ENCODE measurements at places on chromosomes 4 and X.

- DNase-seq = no peak
Observed at GRCh38 chrX:69321789-69322188, 156.5 kb upstream of the PJA1 start.

- no peak for DNase-seq
Observed at GRCh38 chr4:165379678-165380064, 863 bp downstream of the CPE start.

GRCh38 chr4:90069151-90069550, 58.0 kb upstream of the CCSER1 start:
- no peak for DNase-seq

- DNase-seq = no peak
Observed at GRCh38 chrX:134619838-134620237, 38.4 kb downstream of the PLAC1 start.

- DNase-seq = no peak
Observed at GRCh38 chr4:51853027-51853682, 10.2 kb downstream of the DCUN1D4 start.

- DNase-seq = no peak
Observed at GRCh38 chrX:120727452-120727851, 97.6 kb upstream of the C1GALT1C1 start.

DNA sequence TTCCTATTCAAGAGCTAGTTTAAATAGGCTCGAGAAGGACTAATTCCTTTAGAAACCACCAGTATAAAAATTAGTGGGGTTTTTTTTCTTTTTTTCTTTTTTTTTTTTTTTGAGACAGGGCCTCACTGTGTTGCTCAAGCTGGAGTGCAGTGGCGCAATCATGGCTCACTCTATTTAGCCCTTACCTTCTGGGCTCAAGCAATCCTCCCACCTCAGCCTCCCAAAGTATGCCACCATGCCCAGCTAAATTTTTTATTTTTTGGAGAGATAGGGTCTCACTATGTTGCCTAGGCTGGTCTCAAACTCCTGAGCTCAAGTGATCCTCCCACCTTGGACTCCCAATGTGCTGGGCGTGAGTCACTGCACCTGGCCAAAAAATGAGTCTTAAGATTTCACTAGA, 52.8 kb downstream of the APOO start:
- no peak for DNase-seq

DNA sequence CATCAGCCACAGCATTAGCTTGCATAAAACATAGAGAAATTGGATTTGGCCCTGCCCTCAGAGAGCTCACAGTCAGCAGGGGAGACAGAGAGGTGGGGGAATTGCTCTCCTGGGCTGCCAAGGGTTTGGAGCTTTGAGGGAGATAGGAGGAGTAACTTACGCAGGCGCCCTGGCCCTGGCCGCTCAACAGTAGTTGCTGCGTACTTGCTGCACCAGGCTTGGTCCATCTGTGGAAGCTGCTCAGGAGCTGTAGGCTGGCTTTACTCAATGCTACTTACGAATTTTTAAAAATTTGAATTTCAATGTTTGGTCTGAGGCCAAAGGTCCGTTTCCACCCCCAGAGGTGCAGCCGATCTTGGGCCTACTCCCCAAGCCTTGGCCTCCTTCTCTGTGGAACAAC, 83.3 kb downstream of the CPZ start:
- DNase-seq = no peak

DNA sequence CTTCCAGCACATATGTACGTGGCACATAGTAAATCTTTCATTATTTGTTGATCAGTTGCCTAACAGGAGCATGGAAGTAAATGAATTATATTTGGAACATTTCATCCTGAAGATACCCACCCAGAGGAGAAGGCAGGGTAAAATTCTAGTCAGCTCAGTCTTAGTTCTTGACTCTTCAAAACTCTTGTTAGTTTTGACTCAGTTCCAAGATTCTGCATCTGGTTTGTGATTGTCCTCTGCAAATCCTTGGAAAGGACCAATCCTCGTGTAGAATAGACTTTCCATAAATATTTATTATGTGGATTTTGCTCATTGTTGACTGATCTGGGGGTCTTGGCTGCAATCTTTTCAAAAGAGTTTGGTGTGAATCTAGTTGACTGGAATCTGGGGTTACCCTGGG, 257.5 kb upstream of the FAT1 start:
- no peak for DNase-seq

GRCh38 chr4:60579335-60579734, 620.8 kb upstream of the ADGRL3 start:
- no peak for DNase-seq

GRCh38 chrX:11040996-11041395, 70.1 kb upstream of the HCCS start:
- DNase-seq = no peak

DNA sequence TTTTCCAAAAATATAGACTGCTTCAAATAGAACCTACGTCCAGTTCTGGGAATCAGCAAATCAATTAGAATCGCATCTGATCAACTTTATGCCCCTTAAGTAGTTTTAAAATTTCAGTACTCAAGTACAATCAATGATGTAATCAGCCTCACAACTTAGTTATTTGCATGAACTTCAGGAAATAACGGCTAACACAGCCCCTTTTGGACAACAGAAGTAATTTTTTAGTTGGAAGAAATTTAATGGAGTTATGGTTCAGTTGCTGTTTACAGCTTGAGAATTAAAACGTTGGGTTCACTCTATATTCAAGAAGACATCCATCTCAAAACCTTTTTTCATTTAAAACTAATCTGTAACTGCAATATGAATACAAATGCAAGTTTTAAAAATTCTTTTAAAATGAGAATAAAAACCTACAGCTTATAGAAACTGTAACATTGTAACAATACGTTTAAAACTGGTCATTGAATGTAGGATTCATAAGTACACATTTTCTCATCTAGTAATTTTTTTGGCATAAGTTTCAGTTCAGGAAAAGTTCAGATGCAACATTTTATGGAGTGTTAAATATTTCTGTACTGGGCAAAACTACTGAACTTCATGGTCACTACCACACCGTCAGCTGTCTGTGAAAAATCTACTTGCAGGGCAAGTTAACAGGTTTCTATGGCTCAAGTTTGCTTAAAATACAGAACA, 956 bp downstream of the TAPT1 start:
- no peak for DNase-seq

- no peak for DNase-seq
Observed at GRCh38 chrX:47247206-47247998, 14.6 kb downstream of the USP11 start.

DNA sequence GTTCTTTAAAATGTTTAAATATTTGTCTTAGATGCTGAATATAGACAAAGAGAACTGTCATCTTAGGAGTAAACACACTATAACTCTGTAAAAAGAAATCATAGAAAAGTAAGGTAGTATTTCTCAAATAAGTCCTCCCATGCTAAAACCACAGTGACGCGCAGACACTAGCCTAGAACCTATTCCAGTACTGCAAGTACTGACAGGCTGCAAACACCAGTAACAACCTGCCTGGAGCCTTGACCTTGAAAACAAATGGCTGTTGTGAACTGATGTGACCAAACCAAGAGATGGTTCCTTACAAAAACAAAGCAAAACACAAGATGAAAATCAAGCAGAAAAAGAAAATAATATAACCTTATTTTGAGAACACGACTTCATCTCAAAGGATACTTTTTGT, 8.5 kb downstream of the TIFA start:
- DNase-seq = no peak

GRCh38 chr4:88759039-88759894, 61.6 kb upstream of the NAP1L5 start:
- DNase-seq = no peak

- DNase-seq = no peak
Observed at GRCh38 chr4:15720851-15721250, 18.0 kb downstream of the BST1 start.

DNA sequence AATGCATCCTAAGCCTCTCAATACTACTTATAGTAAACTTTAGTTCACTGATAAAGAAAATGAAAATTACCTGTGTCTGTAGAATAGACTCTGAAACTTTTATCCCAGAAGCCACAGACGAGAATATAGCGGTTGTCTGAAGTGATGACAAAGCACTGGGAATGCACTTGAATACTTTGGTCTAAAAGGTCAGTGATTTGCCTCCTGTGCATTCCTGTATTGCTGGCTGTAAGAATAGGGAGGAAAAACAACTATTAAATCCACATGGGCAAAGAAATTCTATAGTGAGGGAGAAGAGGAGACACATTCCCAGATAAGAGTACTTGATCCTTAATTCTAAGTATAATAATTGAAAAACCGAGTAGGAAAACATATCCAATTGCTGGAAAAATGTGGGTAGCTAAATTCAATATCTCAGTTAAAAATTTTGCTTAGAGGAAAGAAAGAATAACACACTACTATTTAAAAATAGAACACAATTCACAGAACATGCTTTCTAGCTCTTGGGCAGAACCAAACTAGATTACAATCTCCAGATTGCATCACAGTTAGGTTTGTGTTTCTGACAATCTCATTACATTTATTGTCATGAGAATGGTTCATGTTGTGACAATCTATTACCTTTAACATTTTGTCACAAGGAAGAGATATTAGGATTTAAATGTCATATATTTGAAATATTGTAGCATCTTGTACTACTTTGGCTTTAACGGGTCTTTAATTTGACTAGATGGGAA, 232.1 kb downstream of the DCLK2 start:
- no peak for DNase-seq

DNA sequence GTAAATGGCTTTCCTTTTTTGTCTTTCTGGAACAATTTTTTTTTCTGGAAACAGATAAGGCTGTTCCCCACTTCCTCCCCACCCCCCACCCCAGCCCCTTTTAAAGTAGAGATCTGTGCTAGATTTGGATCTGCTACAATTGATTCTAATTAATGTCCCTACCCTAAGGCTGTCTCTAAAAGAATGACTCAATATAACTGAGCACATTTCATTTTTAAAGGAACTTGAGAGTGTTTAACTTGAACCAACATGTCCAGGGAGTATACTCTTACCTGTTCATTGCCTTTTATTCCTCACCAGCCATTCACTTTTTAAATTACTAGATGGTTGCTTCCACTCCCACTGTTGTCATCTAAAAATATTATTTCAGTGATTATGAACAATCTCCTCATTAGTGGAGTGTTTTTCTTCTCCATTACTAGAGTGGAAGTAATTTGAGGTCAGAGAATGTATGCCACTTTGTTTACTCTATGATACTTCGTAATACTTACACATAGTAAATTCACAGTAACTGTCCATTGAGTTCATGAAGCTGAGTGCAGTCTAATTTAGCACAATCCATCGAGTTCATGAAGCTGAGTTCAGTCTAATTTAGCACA, 14.1 kb upstream of the CNOT6L start:
- no peak for DNase-seq

DNA sequence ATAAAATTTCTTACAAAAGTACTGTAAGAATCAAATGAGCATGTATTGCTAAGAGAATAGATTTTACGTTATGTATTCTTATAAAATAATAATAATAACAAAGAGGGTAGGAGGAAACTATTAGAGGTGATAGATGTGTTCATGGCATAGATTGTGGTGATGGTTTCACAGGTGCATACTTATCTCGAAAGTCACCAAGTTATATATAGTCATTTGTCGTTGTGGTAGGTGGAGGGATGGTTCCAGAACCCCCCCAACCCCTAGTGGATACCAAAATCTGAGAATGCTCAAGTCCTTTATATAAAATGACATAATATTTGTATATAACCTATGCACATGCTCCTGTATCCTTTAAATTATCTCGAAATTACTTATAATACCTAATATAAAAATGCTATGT, 36.7 kb upstream of the H2AZ1 start:
- no peak for DNase-seq

DNA sequence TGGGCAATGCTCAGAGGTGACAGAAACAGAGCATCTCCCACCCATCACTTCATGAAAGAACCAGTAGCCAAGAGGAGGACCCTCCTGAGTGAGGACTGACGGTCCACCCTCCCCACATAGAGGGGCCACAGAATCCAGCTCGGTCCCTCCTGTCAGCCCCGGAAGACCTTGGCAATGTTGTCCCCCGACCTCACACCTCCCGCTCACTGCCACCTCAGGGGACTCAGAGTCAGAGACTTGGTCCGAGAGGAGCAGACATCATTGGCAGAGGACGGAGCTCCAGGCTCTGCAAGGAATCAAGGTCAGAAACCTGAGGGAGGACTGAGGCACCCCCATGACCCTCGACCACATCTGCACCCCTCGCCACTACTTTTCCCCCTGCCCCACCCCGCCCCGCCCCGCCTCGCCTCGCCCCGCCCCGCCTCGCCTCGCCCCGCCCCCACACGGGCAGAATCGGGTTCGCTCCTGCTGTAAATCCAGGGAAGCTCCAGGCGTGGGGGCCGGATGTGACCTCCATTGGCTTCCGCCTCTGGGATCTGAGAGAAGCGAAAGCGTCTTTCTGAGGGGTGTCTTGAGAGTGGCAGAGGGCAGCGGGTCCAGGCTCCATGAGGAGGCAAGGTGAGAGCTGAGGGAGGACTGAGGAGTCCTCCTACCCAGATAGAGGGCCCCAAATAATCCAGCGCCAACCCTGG, at the start of gene MAGEA11:
Gene MAGEA11, plus strand, starts transcription at position 516 of the 692 bp plus-strand sequence. CDS start 1,100 bp downstream, outside the sequence.
- no peak for DNase-seq

- DNase-seq = no peak
Observed at GRCh38 chrX:68697036-68697435, 49.6 kb downstream of the STARD8 start.

- no peak for DNase-seq
Observed at GRCh38 chrX:46759645-46759974, 692 bp upstream of the SLC9A7 start.

DNA sequence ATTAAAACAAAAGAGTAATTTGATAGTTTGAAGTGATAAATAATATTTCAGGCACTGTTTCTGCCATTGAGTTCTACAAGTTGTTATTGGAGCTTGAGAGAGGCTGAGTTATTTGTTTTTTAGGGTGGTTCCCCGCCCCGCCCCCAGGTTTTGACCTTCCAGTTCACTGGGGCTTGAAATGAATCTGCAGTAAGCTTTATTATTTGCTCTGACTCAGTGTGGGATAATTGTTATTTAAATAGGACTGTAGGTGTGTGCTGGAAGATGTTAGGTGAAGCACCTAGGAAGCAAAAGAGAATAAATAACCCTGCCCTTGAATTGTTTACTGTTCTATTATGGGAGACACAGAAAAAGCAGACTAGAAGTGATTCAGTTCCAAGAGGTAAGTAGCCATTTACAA, 81.2 kb upstream of the KCNIP4 start:
- DNase-seq = no peak

GRCh38 chrX:81229229-81229628, 27.3 kb downstream of the SH3BGRL start:
- DNase-seq = no peak

DNA sequence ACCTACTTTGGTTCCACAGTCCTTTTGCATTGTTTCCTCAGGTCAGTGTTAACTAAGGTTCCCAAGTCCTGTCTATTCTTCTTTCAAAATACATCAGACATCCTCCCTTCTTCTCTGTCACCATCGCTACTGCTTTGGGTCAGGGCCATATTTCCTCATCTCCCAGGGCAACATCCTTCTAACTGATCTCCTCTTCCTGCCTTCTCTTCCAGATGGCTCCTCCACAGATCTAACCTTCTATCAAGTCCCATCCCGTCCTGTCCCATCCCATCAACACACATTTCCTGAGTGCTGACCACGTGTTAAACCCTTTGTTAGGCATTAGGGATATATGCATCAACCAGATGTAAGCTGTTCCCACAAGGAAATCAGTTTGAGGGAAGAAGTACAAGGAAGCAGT, 25.9 kb downstream of the PLAC1 start:
- no peak for DNase-seq
